ENCODE measurements at places on chromosomes 1 and 21.
A peak's percentile ranks its signal among the peaks of the same experiment; 100 is the strongest.

GRCh38 chr1:95578462-95578861 is 344.5 kb downstream of the RWDD3 start:
- no peak for DNase-seq

- DNase-seq = peak; percentile 34
These were observed 15.5 kb downstream of the FYB2 start for GRCh38 chr1:56803561-56804156.

- no peak for DNase-seq
These were observed 131.1 kb upstream of the WNT4 start for GRCh38 chr1:22273686-22274681.

GRCh38 chr1:111992476-111992875 is 3.0 kb upstream of the KCND3 start:
- no peak for DNase-seq

DNA sequence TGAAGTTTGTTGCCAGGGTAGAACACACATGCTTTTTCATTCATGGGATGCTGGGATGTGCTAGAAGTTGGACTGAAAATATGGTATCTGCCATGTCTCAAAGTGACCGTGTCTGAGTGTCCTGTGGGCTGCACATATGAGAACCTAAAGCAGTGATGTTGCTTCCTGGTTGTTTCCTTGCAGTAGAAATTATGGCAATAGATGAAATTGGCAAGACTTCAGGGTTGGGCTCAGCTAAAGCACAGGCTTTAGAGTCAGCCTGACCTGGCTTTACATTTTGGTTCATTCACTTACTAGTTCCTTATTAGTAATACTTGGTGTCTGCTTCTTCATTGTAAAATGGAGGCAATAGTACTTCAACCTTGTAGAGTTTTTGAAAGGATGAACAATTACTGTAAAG is 2.2 kb downstream of the LAMC2 start:
- DNase-seq = no peak
